ENCODE measurements at places on chromosomes 16 and 17.
A peak's percentile ranks its signal among the peaks of the same experiment; 100 is the strongest.

DNA sequence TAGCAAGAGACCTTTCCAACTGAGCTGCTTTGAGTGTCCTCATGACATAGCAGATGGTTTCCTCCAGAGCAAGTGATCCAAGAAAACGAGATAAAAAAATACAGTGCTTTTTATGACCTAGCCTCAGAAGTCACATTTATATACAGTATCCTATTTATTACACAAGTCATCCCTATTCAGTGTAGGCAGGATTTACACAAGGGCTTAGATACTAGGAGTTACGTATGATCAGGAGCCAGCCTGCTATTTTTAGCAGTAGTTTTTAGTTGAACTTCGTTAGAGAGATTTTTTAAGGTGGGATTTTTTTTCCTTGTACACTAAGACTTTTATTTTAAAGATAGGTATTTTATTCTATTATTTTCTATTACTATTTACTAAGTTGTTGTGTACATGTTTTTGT is 58.4 kb downstream of the PHKB start:
- DNase-seq, result no peak

DNA sequence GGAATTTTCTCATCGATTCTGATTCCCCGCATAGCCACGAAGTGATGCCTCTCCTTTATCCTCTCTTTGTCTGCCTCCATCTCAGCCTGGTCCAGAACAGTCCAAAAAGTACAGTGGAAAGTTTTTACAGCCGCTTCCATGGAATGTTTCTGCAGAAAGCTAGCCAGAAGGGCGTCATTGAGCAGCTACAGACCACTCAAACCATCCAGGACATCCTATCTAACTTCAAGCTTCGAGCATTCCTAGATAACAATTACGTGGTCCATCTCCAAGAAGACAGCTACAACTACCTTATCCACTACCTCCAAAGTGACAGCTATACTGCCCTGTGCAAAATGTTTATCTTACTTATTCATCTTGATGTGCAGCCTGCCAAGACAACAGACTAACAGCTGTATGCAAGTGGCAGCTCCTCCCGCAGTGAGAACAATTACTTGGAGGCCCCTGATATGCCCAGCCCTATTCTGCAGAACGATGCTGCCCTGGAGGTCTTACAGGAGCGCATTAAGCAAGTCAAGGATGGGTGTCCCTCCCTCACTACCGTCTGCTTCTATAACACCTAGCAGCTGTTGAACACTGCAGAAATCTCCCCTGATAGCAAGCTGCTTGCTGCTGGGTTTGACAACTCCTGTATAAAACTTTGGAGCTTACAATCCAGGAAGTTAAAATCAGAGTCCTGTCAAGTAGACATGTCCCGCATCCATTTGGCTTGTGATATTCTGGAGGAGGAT is 38.9 kb downstream of the SLFN12L start:
- DNase-seq, result no peak

DNA sequence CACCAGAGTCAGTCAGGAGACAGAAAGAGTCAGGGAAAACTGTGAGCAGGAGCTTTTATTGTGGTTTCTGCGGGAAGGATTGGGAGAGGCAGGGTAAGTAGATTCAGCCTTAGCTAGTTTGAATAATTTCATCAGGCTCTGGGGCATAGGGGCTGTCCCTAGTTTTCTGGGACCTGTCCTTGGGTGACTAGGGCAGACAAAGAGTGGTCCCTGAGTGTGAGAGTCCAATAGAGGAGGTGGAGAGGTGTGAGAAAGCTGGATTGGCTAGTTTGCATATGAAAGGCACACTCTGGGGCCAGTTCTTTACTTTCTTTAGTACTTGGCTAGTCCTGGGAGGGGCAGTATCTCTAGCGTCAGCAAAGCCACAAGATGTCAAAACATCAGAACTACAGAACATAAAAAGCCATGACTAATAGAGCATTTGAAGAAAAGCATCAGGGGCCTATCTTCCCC is 255.6 kb downstream of the HS3ST3A1 start:
- no peak for DNase-seq

GRCh38 chr17:75896415-75897159 is at the start of gene TRIM65:
TSS of gene TRIM65 (minus strand) at chr17:75896951. CDS start at chr17:75896937, 14 bp downstream.
- DNase-seq, result no peak

GRCh38 chr16:27781981-27782880 is 232.3 kb downstream of the KATNIP start:
- no peak for DNase-seq

- DNase-seq, result no peak
Observed at GRCh38 chr16:27517664-27518063, 32.0 kb downstream of the GTF3C1 start.

GRCh38 chr16:53782148-53782547 is 78.2 kb downstream of the FTO start:
- DNase-seq, result no peak

GRCh38 chr17:45771271-45771959 is 12.7 kb upstream of the CRHR1 start:
- no peak for DNase-seq

GRCh38 chr17:41421116-41421515 is 3.3 kb downstream of the KRT37 start:
- no peak for DNase-seq

- DNase-seq, result no peak
Observed at GRCh38 chr17:11094331-11094730, 146.7 kb upstream of the SHISA6 start.

GRCh38 chr17:40284085-40284713 is 3.5 kb upstream of the CDC6 start:
- peak; percentile 80 for DNase-seq

DNA sequence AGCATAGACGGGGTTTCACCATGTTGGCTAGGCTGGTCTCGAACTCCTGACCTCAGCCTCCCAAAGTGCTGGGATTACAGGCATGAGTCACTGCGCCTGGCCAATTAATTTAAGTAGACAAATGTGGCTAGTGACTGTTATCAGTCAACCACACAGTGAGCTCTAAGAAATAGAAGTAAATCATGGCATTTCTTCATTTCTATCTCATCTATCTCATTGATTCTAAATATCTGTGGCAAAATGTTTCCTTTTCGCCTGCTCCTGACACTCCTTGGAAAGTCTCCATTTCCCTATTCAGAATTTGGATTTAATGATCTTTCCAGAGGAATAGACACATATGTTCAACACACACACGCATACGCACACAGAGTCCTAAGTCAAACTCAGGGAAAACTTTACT is 81.3 kb downstream of the HIC1 start:
- DNase-seq, result no peak

DNA sequence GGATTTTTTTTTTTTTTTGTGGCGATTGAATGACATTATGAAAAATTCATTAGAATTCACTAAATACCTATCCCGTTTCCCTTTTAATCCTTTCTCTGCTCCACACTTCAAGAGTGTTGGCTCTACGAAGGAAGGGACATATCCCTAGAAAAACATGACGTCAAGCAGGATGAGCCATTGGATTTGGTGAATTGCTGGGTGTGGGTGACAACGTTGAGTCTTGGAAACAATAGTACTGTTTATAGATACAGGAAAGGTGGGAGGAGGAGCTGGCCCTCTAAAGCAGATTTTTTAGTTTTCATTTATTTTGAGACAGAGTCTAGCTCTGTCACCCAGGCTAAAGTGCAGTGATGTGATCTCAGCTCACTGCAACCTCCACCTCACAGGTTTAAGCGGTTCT is 167.6 kb upstream of the FAM20A start:
- DNase-seq, result no peak

DNA sequence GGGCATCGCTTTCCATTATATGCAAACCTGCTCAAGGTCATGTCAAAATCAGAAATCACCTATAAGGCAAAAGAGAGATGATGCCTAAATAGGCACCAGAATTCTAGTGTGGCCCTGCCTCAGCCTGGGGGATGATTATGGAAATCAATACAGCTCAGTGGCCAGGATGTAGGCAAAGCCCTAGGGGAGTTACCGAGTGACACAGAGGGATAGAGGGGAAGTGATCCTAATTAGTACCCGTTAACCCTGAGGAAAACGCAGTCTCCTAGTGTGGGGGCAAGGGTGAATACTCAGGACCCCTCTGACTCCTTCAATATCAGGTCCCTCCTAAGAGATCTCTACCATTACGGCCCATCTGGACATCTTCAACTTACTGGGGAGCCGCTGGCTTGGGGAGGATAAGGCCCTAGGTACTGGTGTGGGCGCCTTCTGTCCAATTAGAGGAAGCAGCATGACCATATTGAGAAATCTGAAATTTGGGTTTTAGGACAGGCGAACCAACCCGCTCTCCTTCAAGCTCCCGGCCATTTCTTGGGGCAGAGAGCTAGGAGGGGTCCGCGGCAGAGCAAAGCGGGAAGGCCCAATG is 725 bp downstream of the NT5C3B start:
- DNase-seq, result no peak

GRCh38 chr17:14882131-14882530 is 383.0 kb downstream of the PMP22 start:
- DNase-seq, result no peak

DNA sequence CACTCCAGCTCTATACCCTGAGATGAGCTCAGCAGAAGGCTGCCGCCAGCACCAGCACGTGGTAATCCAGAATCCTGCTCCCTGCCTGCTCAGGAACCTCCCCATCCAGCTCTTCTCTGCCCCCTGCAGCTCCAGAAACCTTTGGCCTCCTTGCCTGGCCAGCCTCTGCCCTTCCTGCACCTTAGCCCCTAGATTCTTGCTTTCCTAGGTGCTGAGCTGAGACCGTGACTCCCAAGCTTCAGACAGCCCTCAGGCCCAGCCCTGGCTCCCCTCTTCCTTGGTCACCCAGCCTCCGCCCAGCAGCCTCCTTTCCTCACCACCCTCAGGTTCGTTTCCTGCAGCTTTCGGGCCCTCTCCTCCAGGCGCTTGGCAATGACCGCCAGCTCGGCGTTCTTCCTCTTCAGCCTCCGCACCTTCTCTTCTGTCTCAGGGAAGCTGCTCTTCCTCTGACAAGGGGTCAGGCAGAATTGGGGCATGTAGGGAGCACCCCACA is 2.6 kb downstream of the TSPOAP1 start:
- no peak for DNase-seq

- no peak for DNase-seq
Observed at GRCh38 chr17:34527908-34528470, 51.4 kb upstream of the TMEM132E start.

DNA sequence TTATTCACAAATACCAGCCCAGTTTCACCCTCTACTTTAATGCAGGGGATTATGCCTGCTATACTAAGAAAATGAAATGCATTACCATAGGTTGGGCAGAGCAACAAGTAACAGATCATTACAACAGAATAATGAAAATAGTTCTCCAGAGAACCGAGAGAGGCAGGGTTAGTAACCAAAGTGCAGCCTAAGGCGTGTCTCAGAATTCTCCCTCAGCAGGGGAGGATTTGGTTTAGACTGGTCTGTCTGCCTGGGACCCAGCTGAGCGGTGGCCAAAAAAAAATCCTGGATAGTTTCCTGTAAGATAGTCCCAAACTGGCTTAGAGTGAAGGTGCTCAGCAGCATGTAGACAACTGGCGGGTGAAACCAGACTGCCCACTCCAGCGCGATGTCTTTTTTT is 30.8 kb upstream of the ADCY7 start:
- no peak for DNase-seq

GRCh38 chr17:37259030-37259735 is 116.6 kb upstream of the C17orf78 start:
- DNase-seq, result no peak

GRCh38 chr16:21523411-21524067 is 75.8 kb upstream of the METTL9 start:
- DNase-seq, result no peak

DNA sequence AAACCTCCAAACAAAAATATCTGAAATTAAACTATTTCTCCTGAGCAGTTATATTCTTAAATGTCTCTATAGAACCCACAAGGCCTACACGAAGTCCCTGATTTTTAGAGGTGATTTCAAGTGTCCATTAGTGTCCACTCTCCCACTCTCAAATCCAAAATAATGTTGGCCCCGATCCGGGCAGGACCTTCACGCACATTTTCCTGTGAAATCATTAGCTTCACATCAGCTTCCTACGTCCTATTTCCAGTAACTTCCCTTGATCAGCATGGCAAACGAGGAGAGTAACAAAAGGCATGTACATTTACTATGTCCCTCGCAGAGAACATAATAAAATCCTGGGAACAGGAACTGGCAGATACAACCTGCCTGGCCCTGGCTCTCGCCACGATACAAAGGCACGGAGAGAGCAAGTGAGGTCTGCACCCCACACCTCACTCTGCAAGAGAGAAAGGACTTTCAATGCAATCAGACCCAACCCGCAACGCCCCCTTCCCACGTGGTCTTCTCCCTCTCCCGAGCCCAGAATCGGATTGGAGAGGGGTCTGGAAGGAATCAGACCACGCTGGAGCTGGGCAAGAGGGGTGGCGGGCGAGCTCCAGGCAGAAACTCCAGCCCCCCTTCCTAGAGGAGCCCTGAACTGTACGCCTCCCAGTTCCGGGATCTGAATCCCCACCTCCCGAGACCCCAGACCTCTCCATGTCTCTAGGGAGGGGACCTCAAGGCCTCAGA is 17.5 kb upstream of the C17orf78 start:
- DNase-seq, result no peak

DNA sequence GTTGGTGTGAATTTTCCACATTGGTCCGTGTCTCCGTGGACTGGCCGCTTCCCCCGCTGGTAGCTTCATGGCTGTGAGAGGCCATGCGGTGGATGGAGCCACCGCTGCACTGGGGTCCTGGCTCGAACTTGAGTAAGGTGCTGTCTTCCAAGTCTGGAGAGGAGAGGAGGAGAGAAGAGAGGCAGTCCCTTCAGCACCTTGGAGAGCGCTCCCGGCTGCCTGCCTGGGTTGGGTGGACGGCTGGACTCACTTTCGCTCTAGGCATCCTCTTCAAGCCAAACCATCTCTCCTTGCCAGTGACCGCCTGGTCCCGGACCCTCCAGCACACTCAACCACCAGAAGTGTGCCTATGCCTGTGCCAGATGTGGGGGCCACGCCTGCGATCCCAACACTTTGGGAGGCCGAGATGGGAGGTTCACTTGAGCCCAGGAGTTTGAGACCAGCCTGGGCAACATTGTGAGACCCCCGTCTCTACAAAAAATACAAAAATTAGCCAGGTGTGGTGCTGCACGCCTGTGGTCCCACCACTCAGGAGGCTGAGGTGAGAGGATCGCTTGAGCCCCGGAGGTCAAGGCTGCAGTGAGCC is 6.2 kb downstream of the JPH3 start:
- no peak for DNase-seq

GRCh38 chr16:26157319-26157718 is 465.6 kb downstream of the HS3ST4 start:
- DNase-seq, result no peak

DNA sequence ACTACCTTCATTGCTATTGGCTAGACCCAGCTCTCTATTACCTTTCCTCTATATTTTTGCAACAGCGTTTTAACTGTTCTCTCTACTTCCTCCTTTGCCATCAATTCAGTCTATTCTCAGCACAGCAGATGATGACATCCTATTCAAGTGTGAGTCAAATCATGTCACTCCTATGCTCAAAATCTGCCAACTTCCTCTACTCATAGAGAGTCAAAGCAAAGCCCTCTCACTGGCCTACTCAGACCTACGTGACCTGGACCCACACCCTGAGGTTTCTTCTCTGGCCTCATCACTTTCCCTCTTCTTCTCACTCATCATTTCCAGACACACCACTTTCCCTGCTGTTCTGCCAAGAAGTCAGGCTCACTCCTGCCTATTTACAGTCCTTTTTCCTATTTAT is 289.0 kb upstream of the AXIN2 start:
- DNase-seq, result peak; percentile 8

GRCh38 chr17:44010966-44011647 is 3.7 kb downstream of the TMEM101 start:
- no peak for DNase-seq

GRCh38 chr17:11300738-11301137 is 59.7 kb downstream of the SHISA6 start:
- no peak for DNase-seq
